ENCODE measurements at places on chromosomes 7 and 10.

GRCh38 chr10:48929413-48929990 is 10.1 kb downstream of the LRRC18 start:
- no peak for DNase-seq

GRCh38 chr10:51879238-51879637 is 179.8 kb upstream of the CSTF2T start:
- DNase-seq, result peak; percentile 78

GRCh38 chr7:30545791-30546555 is 41.3 kb upstream of the GGCT start:
- DNase-seq, result no peak

DNA sequence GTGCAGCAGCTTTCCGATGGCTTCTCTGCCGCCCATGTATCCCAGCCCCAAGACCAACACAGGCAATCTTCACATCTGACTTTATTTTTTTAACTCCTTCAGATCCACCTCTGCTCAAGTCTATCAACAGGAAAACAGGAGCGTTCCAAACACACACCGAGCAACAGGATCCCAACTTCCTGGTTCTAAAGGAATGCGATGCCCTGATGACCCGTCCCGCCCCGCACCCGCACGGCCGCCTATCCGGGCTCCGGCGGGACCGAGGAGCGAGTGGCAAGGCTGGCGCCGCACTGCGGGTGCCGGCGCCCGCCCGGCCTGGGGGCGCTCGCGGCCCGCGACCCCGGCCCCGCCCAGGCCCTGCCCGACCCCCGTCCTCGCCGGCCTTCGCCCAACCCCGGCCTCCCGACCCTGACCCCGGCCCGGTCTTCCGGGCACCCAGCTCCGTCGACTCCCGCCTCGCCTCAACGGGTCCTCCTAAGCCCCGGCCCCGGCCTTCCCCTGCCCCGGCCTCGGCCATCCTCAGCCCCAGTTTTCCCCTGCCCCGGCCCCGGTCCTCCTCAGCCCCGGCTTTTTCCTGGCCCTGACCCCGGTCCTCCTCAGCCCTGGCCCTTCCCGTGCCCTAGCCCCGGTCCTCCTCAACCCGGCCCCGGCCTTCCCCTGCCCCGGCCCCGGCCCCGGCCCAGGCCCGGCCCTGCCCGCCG is 730 bp downstream of the LARP4B start:
- peak; percentile 81 for DNase-seq
